ENCODE measurements at places on chromosomes 6 and 20.

DNA sequence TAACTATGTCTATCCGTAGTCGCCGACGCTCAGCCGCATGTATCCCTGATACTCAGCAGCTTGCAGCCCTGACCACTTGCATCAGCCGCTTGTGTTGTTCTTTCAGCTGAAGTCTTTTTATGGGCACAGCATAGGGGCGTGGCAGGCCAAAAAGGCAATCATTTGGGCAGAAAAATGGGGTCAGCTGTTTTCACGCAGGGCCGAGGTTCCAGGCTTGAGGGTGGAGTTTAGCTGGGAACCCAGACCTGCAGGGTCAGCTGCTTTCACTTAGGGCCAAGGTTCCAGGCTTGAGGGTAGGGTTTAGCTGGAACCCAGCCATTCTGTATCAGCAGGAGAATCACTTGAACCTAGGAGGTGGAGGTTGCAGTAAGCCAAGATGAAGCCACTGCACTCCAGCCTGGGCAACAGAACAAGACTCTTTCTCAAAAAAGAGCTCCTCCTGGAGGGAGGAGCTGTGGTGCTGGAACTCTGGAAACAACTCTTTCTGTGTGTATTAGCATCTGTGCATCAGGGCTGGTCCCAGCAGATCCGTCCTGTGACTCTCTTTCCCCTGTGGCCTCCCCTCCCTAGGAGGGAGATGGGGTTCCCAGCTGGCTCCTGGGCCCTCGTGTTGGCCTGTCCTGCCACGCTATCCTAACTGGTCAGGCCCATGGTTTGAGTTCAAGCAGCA is 56.9 kb upstream of the PRND start:
- DNase-seq: no peak

DNA sequence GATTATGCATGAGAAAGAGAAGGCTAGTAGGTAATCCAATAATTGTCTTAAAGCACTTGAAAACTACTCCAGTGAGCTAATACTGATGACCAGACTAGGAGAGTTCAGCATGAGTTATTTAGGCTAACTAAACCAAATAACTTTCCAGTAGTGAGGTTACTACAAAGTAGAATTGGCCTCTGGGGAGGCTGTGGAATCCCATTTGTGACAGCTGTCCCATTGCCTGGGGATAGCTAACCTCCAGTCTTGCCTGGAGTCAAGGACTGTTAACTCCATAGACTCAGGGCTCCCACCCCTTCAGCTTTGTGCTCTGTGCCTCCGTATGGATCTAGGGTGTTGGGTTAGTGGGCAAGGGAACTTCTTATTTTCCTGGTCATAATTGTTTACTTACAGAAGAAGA is 51.0 kb downstream of the KCNQ5 start:
- DNase-seq: no peak

DNA sequence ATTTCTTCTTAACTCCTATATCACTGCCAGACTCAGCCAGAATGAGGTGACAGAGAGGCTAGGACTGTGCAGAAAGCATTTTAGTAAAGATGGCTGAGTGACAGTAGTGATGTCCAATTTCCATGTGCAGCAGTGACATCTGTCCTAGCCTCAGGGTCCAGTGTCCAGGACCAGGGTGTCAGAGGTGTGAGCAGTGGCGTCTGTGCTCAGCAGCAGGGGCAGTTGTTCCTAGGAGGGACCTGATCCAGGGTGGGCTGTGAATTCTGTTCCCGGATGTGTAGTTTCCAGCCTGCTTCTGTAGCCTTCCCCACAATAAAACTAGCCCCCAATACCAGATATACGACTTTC is 6.0 kb downstream of the HLA-B start:
- no peak for DNase-seq

GRCh38 chr6:13181393-13181792 is 146.9 kb downstream of the TBC1D7 start:
- no peak for DNase-seq

DNA sequence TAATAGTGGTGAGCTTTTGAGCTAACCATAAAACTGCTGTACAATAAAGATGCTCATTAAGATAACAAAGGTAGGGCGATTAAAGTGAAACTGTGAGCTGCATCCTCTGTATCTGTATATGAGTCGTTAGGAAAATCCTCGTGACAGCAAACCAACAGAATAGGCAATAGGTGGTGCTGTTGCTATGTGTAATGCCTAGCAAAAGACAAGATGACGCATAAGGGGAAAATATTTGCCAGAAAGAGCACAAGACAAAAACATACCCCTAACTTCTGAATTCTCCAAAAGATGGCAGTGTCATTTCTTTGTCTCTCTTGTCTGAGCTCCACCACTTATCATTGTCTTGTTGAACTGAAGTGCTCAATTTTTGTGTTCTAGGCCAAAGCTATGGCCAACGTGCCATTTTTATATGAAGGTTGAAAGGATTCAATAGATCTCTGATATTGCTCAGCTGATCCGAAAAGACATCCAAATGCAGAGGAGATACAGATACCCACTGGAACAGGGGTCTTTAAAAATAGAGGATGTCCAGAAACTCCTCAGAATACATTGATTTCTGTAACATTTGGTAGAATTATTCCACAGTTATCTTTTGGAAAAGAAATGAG is 56.3 kb upstream of the ANKEF1 start:
- DNase-seq: peak; percentile 70

- DNase-seq: no peak
Measured at GRCh38 chr20:39222101-39222500, 260.0 kb downstream of the DHX35 start.

DNA sequence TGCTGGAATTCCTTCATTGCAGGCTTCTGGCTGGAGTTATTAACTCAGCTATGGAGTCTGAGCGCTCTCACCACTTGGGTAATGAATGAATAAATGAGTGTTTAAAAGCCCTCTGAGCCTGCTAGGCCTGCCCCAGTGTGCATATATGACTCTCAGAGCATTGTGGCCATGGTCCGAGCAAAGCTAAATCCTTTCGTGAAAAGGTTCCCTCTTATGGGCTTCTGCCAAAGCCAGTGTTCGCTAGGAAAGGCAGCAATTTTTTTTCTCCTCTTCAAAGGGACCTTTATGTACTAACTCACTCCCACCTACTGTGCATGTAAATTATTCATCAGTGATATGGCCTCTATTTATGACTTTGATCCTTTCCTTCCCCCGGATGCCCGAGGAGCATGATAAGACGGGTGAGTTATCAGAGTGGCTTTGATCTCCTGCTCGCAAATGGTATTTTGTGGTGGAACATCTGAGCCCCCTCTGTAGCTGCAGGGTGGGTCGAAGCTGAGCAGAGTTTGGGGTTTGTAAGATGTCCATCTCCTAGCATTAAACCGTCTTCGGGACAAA is 88.6 kb downstream of the LINC00237 start:
- no peak for DNase-seq

DNA sequence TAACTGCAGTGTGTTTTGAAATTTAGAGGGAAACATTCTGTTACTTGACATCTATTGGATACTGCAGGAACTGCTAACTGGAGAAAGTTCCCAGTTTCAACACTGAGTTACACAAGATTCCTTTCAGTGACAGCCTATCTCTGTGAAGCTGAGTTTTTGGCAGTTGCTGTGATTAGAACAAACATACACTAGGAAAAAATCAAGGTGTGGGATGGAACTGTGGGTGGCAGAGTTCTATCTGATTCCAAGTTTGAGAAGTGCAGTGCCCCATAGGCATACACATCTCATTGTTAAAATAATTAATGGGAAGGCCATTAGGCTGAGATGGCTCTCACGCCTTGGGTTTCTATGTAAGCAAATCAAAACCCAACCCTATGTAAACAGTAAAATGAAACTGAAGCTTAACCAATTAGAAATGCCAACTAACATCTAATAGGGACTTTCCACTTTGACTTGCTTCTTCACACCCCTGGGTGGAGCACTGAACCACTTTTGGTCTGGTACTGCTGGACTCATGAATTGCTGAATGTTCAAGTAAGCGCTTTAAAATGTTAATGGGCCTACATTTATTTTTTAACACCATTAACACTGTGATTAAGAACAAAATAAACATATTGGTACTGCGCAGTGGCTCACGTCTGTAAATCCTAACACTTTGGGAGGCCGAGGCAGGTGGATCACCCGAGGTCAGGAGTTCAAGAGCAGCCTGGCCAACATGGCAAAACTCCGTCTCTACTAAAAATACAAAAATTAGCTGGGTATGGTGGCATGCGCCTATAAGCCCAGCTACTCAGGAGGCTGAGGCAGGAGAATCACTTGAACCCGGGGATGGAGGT is 55.2 kb upstream of the TBC1D7 start:
- peak; percentile 63 for DNase-seq
